RPMI8226 (cell line): ENCODE measurements at places on chromosomes 12 and 14.

- no peak for DNase-seq
These were observed 34.9 kb upstream of the SYT1 start for GRCh38 chr12:78829690-78830089.

DNA sequence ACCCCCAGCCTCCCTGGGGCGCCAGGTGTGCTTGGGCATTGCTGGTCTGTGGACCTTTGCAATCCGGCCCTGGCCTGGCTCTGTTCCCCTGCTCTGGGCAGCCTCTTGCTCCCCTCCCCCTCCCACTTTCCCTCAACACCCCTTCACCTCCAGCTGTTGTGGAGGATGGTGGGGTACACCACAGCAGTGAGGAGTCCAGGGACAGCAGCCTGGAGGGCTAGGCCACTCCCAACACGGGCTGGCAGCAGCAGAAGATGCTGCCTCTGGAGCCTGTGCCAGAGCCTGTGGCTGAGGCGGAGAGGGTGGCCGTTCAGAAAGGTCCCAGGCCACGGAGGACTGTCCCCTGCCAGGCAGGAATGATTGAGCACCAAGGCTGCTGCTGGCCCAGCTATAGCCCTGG, 7.6 kb downstream of the ZBTB42 start:
- no peak for DNase-seq

GRCh38 chr14:59728304-59728703, 142.3 kb downstream of the RTN1 start:
- no peak for DNase-seq

- peak; percentile 92 for DNase-seq
These were observed at the start of gene WASHC3 for GRCh38 chr12:102061560-102062418. Gene WASHC3 (minus strand): TSS chr12:102061991. CDS start chr12:102061962, 29 bp downstream.

DNA sequence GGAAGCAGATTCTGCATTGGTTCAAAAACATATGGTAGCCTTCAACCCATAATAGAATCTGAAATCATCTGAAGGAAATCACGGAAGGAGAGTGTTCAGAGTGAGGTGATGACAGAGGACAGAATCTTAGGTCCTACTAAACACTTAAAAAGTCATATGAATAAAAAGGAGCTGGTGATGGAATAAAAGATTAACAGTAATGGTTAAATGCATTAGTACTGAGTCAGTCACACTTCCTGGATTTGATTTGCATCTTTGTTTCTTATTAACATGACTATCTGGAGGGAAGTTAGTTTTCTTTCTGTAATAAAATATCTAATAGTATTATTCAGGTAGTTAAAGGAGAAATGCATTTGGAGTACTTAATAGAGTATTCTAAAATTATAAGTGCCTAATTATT, 296.3 kb upstream of the ATXN7L3B start:
- no peak for DNase-seq

- no peak for DNase-seq
These were observed 226.4 kb upstream of the CAND1 start for GRCh38 chr12:67042697-67043131.

GRCh38 chr14:68486033-68486732, 306.7 kb downstream of the ZFP36L1 start:
- no peak for DNase-seq
